NCI-H1105 (cell line): ENCODE measurements at places on chromosomes 1 and 21.

DNA sequence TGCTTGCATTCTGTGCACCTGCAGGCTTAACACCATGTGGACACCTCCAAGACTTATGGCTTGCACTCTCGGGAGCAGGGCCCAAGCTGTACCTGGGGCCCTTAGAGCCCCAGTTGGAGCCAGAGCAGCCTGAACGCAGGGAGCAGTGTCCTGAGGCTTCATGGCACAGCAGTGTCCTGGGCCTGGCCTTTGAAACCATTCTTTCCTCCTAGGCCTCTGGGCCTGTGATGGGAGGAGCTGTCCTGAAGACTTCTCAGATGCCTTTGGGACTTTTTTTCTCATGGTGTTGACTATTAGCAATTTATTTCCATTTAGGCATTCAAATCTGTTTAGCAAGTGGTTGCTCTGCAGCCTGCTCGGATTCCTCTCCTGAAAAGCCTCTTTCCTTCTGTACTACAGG is 11.0 kb downstream of the RPTN start:
- no peak for DNase-seq

DNA sequence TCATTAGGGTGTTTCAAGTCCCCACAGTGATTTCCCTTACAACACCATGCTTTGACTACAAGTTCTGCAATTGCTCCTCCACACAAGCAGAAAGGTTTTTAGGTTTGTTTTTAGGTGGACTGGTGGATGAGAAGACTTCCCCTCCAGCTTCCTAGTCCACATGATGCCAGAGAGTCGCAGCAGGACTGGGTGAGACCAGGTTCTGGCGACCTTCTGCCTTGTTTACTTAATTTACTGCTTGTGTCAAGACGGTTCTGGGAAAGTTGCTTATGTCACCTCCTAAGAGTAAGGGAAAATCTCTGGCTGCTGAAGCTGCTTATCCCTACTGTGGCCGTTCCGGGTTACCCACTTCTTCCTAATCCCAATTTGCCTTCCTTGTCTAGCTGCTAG is 76.4 kb downstream of the GLUL start:
- DNase-seq, result no peak

DNA sequence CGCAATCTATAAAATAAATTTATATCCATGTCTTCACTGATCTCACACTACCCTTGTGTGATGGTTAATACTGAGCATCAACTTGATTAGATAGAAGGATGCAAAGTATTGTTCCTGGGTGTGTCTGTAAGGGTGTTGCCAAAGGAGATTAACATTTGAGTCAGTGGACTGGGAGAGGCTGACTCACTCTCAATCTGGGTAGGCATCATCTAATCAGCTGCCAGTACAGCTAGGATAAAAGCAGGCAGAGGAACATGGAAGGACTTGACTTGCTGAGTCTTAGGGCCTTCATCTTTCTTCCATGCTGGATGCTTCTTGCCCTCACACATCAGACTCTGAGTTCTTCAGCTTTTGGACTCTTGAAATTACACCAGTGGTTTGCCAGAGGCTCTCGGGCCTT is 615.4 kb downstream of the AGBL4 start:
- no peak for DNase-seq

- DNase-seq, result no peak
These were observed 14.3 kb downstream of the SLFNL1 start for GRCh38 chr1:41006942-41007865.

DNA sequence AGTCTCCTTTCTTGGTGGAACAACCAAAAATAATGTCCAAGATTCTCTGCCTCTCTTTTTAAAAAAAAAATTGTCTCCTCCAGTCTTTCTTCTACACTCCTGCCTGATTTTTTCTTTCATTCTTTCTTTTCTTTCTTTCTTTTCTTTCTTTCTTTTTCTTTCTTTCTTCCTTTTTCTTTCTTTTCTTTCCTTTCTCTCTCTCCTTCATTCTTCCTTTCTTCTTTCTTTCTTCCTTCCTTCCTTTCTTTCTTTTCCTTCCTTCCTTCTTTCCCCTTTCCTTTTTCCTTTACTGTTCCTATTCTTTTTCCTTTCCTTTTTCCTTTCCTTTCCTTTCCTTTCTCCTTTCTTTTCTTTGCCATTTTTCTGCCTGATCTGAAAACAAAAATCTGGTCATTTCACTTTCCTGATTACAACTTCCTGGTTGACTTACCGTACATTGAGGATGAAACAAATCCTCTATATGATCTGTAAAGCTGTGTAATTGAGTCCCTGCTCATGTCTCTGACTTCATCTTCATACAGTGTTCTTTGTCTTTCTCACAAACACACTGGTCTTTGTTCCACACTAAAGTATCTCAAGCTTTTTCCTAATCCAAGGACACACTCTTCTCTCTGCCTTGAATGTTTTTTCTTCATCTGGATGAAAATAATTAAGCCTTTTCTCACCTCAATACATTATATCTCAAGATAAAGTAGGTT is 6.1 kb upstream of the KRTAP23-1 start:
- DNase-seq, result no peak

DNA sequence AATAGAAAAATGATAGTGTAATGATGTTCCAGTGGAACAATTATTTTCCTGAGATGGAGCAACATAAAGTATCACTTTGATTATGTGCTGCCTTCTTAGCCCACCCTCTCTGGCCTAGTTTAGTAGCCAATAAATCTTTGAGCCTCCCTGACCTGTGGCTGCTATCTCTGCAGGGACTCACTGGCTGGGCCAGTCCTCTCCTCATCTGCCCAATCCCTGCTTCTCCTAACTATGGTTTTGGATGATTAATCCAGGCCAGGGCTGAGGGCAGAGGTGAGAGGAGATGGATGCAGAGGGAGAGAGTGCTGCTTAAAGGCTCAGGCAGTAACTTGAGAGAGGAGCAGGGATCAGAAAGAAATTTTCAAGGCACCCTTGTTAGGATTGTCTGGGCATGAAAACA is 89.0 kb upstream of the CD34 start:
- DNase-seq, result no peak

DNA sequence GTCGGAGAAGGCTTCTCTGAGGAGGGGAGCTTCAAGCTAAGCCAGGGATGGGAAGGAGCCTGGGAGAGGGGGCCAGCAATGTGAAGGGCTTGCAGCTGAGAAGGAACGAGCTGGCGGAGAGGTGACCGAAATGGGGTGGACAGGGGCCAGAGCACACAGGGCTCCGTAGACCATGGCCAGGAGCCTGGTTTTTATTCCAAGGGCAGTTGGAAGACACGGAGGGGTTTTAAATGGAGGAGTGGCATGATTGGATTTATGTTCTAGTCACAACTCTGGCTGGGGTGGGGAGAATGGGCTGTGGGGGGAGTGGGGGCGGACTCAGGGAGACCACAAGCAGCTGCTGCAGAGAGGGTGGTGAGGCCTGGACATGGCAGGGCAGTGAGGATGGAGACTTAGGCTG is 5.1 kb upstream of the EPS8L3 start:
- no peak for DNase-seq
